ENCODE measurements at places on chromosomes 1 and 21.

- no peak for DNase-seq
These were observed 70.6 kb upstream of the CHRM3 start for GRCh38 chr1:239315631-239316217.

- peak; percentile 43 for DNase-seq
These were observed 1.5 kb downstream of the KNCN start for GRCh38 chr1:46549697-46550681.

GRCh38 chr1:230263568-230264195 lies 162.4 kb downstream of the PGBD5 start:
- no peak for DNase-seq

GRCh38 chr1:94591823-94592570 lies 50.4 kb upstream of the F3 start:
- DNase-seq = no peak

GRCh38 chr1:93239863-93240262 lies 59.3 kb downstream of the CCDC18 start:
- DNase-seq = no peak

DNA sequence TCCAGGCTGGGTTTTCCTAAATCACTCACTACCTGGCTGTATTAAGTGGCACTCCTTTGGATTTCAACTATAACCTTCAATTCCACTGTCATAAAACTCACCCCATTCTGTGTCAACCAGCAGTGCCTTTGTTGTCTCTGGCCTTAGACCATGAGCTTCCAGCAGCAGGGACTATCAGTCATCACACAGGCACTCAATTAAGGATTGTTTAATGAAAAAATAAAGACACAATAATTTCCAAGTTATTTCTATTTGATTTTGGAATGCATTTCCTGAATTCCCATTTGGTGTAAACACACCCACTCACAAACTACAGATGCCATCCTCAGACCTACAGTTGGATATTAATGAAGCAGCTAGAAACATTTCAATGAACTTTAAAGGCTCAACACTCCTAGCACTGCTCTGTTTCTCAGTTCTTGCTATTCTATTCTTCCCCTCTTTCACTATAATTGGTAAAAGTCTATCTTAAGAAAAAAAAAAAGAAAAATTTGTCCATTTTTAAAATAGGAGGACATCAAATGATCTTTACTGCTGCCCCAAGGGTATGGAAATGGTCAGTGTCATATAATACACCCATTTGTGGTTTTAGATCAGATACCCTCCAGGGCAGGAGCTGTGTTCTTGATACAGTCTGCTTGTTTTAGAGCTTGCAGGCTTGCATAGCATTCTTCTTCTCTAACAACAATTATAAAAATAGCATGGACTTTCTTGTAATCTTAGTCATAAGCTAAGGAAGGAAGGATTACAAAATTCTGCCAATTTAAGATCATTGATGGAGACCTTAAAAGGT lies 156.4 kb downstream of the PTGER3 start:
- DNase-seq = no peak

DNA sequence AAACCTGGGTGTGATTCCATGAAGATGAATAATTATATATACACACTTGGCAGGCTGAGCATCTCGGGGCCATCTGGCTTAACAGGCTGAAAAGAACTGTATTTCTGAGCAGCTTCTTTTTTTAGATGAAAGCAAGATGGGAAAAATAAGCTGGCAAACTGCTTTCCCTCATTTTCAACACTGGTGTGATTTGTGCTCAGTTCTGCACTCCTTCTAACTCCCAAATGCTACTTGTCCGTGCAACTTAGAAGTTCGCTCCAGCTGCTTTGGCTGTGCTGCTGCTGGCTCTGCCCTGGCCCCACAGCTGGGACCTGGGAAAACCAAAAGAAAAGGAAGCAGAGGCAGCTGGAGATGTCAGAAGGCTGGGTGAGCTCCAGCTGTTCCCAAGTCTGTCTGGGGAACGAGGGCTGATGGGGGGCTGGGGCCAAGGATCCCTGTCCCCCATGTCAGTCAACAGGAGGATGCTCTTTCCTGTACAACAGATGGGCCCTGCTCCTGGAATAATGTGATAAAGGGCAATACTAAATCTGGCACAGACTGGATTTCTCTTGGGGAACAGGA lies 44.9 kb downstream of the PAFAH2 start:
- no peak for DNase-seq

DNA sequence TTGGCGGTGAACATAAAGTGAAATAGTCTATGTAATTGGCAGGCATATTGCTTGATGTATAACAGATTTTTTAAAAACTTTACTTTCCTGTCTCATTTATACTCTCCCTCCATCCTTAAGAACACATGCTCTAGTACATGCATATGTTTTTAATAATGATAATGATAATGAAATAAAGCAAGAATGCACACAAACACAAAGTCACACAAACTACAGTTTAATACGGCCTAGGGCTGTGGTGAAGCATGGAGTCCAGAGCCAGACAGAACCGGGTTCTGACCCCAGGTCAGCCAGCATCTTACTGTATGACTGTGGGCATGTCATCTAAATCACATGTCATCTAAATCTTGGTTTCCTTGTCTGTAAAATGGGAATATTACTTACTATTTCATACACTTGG lies 324.9 kb upstream of the NFIA start:
- DNase-seq = no peak

DNA sequence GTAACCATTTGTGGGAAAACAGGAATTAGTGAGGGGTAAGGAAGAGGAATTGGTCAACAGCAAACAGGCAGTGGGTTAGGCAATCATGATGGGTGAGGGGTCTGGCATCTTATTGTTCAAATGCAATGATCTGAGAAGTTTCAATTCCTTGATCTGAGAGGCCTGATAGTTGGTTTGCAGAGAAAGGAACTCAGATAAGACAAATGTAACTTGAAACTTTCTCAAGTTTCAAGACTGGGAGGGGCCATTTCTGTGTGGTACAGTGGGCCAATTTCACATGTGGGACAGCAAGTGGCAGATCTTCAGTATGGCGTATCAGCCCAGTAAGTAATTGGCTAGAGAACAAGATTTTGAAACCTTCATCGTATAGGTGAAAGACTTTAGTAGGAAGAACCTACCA lies 102.5 kb downstream of the XPR1 start:
- no peak for DNase-seq

DNA sequence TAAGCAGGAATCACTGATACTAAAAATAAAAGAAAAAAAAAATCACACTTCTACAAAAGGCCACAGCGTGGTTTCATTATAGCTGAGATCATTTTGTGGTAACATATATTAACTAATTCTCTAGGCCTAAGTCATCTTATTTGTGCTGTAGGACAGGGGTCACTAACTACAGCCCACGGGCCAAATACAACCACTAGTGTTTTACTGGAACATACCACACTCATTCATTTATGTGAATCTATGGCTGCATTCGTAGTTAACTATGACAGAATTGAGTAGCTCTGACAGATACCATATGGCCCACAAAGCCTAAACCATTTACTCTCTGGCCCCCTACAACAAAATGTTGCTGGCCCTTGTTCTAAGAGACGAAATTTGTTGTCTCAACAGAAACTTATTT lies 224.4 kb downstream of the VAV3 start:
- no peak for DNase-seq

DNA sequence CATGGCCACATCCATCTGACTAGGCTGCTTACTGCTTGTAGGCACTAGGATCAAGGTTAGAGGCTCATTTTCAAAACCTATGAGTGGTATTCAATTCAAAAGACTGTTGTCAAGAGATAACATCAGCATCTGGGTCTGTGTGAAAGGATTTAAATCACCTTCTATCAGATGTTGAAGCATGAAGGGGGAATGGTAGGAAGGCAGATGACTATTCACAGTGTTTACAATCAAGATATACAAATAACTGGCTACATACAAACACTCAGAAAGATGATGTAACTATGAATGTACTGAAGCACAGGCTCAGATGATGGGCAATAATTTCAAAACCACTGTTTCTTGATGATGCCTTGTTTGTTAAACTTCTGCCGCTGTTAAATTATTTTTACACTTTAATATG lies 249.2 kb downstream of the SLC45A1 start:
- DNase-seq = no peak

DNA sequence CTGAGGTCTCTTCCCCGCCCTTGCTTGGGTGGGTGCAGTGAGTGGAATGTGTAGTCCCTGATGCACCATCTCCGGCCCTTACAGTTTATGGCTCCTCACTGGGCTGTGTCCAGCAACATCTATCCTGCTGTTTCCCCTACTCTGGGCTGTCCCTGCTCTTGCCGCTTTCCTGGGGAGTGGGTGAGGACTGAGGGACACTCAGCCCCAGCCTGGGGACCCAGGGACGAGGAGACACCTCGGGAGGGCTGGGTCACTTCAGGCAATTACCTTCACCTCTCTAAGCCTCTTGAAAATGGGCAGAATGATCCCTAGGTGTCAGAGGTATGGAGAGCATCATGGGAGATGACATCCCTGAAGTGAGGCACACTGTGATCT lies 13.6 kb upstream of the LRP8 start:
- no peak for DNase-seq

- DNase-seq = no peak
These were observed 10.9 kb upstream of the PADI2 start for GRCh38 chr1:17130138-17130635.

DNA sequence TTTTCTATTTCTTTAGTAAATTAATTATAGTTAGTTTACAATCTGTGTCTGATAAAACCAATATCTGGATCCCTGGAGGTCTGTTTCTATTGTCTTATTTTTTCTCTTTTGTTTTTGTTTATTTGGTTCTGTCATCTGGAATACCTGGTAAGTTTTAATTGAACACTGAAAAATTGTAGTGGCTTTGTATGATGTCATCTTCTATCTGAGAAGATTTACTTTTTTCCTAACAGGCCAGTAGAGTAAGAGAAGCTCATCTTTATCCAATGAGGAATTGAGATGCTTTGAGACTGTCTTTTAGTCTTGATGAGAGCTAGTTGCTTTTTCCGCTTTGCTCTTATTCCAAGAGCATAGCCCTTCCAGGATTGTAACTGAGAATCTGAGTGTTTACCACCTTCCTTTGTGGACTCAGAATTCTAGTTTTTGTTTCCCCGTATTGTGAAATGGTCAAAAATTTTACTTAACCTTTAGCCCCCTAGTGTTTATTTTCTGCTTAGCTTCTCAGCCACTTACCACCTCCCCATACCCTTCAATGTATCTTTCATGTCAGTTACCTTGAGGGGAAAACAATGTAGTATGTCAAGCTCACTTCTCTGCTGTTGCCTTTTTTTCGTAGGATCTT lies 25.0 kb downstream of the PTGFRN start:
- no peak for DNase-seq

DNA sequence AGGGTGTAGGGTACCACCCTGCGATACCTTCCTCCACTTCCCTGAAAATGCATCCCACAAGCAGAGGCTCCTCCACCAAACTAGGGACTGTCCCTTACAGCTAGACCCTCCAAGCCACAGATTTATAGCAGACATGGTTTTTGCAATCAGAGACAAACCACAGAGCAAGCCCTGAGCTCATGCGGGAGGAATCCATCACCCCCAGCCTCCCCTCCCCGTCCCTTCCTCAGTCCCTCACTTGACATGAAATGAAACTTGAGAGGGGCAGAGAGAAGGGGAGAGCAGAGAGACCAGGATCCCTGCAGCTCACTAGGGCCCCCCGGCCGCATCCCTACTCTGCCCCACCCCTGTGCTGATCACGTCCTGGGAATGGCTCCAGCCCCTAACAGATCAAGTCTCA lies 94.9 kb downstream of the MRPL37 start:
- DNase-seq = no peak

DNA sequence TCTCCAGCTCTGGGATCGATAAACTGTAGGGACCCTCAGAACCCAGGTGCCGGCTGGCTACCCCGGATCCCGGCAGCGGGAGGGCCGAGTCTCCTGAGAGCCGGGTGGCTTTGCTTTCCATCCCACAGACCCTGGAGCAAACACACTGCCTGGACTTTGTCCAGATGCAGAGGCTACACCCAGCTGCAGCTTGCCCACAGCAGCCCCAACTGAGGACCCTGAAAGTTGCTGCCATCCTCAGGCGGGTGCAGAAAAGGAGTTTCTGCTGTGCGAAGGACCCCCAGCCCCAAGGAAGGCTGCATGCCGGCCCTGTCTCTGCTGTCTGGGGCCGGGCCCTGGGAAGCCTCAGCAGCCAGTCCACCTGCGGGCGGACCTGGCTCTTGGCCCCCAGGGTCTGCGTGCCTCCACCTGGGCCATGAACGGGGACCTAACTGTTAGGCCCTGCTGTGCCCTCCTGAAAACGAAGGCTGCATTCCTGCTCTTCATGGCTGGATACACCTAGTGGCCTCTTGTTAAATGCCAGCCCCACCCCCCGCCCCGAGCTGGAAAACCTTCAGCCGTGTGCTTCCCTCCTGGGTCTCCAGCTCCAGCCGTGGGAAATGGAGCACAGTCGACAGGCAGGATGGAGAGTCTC lies 97.5 kb upstream of the ARHGEF16 start:
- no peak for DNase-seq

DNA sequence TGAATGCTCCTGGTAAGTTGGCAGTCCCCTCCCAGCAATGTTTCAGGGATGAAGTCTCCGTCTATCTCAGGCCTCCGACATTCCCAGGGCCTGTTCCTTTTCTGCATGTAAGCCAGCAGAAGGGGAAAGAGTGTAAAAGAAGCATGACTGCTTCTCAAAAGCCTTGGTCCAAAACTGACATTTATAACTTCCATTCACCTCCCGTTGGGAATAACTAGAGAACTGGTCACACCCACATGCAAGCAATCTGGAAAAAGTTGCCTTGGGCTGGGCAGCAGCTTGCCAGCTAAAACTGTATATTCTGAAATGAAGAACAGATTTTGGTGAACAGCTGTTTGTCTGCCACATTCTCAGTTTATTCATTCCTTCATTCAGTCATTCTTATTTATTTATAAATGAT lies 24.2 kb upstream of the NPL start:
- DNase-seq = no peak

- DNase-seq = no peak
These were observed 323.3 kb downstream of the RPS6KC1 start for GRCh38 chr1:213374369-213374768.

DNA sequence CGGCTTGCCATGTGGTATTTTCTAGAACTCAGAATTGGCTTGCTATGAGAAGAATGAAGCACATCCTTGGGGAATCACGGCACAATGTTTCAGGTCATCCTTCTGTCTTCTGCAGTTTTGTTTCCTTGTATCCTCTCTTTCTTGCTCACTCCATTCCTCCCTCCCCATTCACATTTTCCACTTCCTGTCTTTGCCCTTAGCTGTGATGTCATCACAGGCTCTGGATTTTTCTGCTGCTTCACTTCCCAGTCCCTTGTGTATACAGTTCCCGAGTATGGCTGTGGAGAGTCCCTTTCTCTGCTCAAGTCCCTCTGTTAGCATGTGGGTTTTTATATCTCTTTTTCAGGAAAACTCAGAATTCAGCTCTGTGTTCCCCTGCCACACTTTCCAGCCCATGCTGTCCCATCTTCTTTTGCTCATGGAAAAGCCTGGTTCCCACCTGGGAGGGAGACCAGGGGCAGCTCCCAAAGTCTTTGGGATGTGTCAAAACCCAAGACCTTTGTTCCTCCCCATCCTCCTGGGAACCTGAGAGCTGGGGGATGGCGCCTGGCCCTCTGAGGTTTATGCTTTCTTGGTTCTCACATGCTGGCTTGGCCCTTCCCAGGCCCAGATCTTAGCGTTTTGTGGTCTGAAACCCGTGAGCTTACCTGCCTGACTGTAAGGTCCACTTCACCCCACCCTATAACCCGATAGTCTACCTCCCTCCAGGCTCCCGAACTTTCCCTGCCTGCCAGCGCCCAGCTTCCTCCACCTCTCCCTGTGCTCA lies 4.8 kb upstream of the RGS16 start:
- DNase-seq = no peak

Measured in effector memory CD4-positive, alpha-beta T cell (primary cell).